ENCODE measurements at places on chromosomes 11 and 22. TPM values are rescaled to one million over a fixed set of nuclear protein-coding genes. Genes with fewer than 3 reads are reported as not detected.

Gene SGSM1
- 1.7 TPM for polyA plus RNA-seq

Gene BATF2
- polyA plus RNA-seq, result 2.6 TPM

DNA sequence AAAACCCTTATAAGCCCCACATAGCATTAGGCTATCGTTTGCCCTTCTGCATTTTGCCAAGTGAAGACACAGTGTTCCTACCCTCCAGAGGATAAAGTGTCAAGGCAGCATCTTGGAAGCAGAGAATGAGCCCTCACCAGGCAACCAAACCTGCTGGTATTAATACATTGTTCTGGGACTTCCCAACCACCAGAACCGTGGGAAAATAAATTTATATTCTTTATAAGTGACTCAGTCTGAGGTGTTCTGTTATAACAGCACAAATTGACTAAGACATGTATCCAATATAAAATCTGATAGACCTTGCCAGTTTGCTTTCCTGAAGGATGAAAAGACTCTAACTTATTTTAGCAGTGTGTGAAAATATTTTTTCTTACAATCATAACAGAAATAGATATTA is 792.5 kb upstream of the LRRC4C start:
- DNase-seq, result no peak

GRCh38 chr11:63614136-63614671 is at the start of gene PLAAT3:
TSS of gene PLAAT3 (minus strand) at chr11:63614433. CDS start at chr11:63614014, 419 bp downstream.
- DNase-seq, result peak; percentile 81

DNA sequence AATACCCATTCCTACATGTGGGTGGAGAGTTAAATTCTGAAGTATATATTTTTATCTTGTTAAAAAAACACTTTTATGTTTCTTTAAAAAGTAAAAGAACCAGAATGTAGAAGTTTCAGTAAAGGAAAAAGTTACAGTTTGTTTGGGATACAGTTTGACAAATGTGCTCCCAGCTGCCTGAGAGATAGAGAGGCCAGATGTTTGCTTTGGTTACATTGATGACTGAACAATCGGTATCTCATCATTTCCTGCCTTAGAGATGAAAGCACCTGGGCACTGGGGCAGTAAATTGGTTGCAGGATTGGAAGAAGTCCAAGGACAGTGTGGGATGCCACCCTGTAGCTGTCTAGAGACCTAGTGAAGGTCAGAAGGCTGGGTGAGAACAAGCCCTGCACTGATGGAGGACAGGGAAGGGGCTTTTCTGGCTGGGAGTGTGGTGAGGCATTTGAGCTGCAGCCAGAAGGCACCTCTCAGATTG is 16.6 kb downstream of the MED15 start:
- DNase-seq, result no peak

- DNase-seq, result no peak
Measured at GRCh38 chr11:69828276-69828970, 9.2 kb upstream of the FGF3 start.

Gene MS4A7
- 0.51 TPM for polyA plus RNA-seq

DNA sequence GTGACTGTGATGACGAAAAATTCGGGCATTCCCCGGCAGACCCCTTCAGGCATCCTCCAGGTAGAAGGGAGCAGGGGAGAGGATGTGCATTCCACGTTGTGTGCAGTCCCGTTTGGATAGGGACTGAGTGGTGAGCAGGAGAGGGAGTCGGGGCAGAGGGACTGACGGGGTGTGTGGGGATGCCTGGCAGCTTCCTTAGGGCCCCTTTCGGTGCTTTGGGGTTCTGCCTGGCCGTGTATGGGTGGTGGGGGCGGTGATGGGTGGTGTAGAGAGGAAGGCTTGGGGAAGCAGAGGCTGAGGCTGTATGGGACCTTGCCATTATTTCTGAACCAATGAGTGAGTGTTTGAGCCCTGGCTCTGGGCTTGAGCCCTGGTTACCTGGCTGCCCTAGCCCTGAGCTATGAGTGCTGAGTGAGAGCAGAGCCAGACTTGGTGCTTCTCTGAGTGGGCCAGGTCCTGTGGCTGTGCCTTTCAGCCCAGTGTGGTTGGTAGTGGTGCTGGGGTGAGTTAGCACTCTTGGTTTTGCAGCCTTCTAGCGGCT is 914 bp downstream of the INPPL1 start:
- peak; percentile 13 for DNase-seq

- no peak for DNase-seq
Measured at GRCh38 chr22:38756711-38757463, 1.1 kb upstream of the SUN2 start.

- DNase-seq, result peak; percentile 85
Measured at GRCh38 chr22:30609260-30610185, 2.5 kb downstream of the TCN2 start.

GRCh38 chr22:33438273-33438672 is 380.1 kb upstream of the SYN3 start:
- DNase-seq, result peak; percentile 32

- DNase-seq, result no peak
Measured at GRCh38 chr22:44765571-44766285, 13.4 kb downstream of the ARHGAP8 start.

- DNase-seq, result no peak
Measured at GRCh38 chr11:130318031-130318673, 3.4 kb upstream of the ZBTB44 start.

Gene FAM227A
- polyA plus RNA-seq, result 2.3 TPM

DNA sequence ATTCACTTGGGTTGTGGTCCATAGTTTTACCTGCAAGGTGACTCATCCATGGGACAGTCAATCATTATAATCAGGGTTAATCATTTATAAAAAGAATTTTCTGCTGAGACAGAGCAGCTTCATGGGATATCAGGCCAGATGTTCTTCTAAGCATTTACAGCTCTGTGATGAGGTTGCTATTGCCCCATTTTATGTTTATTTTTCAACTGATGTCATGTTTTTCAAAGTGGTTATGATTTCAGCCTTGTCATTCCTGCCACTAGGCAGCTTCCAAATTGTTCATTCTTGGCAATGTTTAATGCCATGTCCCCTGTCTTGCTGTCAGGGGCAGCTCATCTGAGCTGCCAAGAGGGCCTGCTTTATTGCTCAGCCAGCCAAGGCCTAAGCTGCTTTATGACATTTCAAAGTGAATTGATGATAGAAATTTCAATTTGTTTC is 35.9 kb upstream of the ZBED5 start:
- peak; percentile 71 for DNase-seq

GRCh38 chr11:45603946-45604682 is 61.3 kb downstream of the CHST1 start:
- DNase-seq, result no peak

DNA sequence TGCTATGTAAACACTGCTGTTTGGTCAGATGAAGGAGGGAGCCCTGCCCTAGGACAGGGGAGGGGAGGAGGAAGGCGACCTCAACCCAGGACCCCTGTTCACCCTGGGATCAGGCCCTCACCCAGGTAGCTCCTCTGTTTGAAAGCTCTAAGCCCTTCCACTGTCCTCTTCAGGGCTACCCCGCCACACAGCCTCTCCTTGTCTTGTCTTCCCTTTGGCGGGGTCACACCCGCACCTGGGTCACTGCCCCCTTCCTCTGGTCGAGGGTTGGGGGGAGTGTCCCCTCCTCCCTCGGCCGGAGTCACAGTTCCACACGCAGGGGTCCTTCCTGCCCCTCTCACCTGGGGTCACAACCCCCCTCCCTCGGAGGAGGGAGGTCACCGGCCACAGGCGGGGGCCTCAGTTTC is 463 bp upstream of the PTPMT1 start:
- DNase-seq, result no peak

Gene PANX2
- polyA plus RNA-seq, result 1.2 TPM

Gene SLC22A12
- polyA plus RNA-seq, result not detected

- peak; percentile 39 for DNase-seq
Measured at GRCh38 chr11:109864834-109865547, 228.2 kb upstream of the ZC3H12C start.

DNA sequence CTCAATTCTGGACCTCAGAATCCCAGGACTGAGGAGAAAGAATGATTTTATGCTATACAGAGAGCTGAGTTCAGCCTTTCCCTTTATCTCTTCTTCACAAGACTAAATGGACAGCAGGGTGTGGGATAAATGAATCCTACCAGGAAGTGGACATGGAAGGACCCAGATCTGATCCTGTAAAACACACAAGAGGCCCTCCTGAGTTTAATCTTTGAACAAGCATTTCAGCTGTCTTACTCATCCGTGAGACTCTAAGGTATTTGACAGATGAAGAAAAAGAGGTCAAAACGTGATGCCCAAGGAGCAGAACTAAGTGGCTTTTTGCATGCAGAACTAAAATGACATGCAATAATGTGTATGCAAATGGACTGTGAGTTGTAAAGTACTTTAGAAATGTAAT is 511.3 kb downstream of the DLG2 start:
- DNase-seq, result peak; percentile 11

- no peak for DNase-seq
Measured at GRCh38 chr11:106280036-106280435, 202.6 kb downstream of the AASDHPPT start.

- no peak for DNase-seq
Measured at GRCh38 chr11:44732564-44732963, 5.8 kb downstream of the TSPAN18 start.

- DNase-seq, result no peak
Measured at GRCh38 chr11:96107143-96107824, 183.4 kb upstream of the MTMR2 start.

GRCh38 chr11:1467270-1467669 is 19.3 kb downstream of the MOB2 start:
- DNase-seq, result no peak

GRCh38 chr11:71489311-71490043 is 36.5 kb downstream of the NADSYN1 start:
- no peak for DNase-seq

GRCh38 chr11:79242616-79243015 is 198.2 kb downstream of the TENM4 start:
- DNase-seq, result no peak

DNA sequence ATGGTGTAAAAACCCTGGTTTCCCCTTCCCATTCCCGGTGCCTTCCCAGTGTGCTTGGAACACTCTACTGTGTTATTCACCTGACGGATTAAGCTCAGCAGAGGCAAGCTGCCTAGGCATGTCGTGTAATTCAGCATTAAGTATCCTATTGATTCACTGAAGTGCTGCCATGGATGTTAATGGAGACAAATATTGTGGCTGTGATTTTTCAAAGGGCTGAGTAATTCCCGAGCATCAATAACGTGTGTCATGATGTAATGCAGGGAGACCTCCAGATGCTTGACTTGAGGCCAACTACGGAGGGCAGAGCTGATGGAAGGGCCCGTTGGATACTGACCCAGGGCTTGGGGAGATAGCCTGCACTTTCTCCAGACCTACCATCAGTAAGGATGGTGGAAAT is 269.0 kb downstream of the ST3GAL4 start:
- DNase-seq, result no peak

Gene ZNF74
- polyA plus RNA-seq, result 17.9 TPM

Gene NCR3LG1
- polyA plus RNA-seq, result 3.1 TPM

Gene SPTBN2
- 177 TPM for polyA plus RNA-seq

DNA sequence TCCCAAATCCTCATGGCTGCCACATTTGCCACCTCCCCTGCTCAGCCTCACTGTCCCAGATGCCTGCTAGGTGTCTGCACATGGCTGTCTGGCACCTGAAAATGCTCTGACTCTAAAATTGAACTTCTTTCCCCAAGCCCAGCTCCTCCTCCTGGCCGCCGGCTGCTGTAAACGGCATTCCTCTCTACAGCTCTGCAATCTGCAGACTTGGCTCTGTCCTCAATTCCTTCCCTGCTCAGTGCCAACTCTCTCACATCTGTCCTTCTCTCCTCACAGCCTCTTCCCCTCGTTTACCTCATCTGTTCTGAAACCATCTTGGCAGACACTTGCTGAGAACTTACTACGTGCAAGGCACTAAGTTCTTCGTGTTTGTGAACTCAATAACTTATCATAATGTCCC is 169.4 kb upstream of the SYT13 start:
- DNase-seq, result no peak

DNA sequence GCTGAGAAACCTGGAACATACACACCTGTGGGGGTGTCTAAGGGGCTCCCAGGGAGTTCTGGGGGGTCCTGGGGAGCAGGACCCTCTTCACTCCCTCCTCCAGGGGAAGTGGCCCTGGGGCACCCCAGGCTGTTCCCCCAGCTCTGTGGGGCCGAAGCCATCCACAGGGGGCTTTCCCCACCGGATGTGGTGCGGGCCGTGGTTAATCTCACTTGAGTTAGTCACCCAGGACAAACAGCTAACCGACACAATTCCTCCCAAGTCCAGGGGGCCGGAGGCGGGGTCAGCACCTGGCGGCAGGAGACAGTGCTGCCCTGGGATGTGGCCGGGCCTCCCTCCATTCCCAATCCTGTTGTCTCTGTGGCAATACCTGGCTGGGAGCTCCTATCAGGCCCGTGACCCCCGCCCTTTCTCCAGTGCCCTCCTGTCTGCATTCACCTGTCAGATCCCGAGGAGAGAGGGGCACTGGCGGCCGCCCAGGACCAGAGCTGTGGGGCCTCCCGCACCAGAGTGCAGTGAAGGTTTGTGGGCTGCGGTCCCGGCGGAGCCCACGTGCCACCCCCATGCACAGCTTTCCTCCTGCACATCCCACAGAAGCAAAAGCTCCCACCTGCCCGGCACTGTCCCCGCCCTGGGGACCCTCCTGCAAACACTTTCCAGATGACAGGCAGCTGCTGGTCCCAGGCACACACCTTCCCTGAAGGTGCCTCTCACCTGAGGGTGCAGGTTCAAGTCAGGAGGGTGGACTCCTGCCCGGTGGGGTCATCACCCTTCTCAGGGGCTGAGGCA is 5.2 kb upstream of the MUC5AC start:
- peak; percentile 57 for DNase-seq

DNA sequence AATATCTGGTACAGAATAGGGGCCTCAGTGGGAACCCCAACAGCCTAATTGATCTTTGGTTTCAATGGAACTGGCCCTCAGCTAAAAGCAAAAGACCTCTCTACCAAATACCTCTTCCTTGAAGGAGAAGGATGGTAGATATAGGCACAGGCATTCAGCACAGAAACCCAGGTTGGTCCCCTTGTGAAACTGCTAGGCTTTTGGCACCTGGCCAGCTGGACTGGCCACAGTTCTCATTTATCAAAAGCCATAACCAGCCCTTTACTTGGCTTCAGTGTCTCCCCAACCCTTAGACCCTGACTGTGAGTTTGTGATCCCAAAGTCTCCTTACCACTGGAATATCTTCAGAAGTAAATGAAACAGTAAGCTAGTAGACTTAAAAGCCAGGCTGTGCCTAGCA is 152.9 kb downstream of the TENM4 start:
- DNase-seq, result no peak

DNA sequence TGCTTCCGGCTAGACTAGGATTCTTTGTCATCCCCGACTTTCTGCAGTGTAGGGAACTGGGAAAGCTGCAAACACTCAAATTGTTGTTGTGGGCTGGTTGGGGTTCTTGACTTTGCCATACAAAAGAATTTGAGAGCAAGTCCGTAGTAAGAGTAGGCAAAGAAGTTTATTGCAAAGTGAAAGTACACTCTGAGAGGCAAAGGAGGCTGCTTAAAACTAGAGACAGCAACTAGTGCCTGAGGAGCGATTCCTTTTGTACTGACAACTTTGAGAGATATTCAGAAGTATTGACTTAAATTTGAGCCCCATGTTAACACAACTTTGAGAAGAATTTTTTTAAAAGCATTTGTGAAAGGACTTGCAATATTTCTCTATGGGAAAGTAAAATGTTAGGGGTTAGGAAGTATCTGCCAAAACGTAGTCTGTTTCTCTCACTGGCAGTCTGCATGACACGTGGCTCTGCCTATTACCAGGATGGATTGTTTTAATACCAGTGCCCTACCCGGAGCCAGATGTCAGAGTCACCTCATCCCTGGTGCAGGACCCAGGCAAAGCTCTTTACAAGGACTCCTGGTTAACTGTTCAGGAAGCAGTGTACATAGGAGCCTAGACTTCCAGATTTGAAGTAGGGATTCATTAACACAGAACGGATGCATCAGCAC is 85.0 kb upstream of the CLPB start:
- DNase-seq, result no peak
